ENCODE measurements at places on chromosomes 7 and 10.

GRCh38 chr10:20958225-20958624, 61.1 kb upstream of the NEBL start:
- DNase-seq, result no peak

DNA sequence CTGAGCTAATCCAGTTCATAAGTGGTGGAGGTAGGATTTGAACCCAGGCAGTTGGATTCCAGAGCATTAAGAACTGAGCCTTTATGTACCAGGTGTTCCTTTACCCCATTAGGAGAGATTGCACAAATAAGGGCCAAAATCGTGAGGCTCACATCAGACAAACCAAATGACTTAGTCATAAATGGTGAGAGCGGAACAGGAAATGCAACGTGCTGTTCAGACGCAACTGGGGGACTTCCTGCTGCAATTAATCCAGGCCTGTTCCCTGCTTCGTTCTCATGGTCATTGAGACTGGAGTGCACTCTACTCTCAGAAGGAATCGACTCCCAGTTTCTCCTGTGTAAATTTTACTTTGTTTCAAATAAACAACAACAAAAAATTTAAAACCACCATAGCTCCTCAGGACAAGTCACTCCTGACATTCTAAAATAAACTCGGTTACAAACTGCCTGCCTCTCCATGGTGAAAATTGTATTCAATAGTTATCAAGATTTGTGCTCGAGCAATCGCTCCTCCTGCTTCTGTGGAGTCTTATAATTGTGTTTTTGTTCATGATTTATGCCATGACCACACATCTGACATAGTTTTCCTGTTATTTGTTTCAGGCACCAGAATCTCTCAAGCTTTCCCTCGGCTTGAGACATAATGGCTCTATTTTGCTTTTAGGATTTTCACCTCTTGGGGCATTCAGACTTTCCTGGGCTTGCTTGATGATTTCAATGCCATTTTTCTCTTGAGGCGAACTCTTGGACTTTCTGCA, 115.3 kb upstream of the BMPER start:
- DNase-seq, result no peak

DNA sequence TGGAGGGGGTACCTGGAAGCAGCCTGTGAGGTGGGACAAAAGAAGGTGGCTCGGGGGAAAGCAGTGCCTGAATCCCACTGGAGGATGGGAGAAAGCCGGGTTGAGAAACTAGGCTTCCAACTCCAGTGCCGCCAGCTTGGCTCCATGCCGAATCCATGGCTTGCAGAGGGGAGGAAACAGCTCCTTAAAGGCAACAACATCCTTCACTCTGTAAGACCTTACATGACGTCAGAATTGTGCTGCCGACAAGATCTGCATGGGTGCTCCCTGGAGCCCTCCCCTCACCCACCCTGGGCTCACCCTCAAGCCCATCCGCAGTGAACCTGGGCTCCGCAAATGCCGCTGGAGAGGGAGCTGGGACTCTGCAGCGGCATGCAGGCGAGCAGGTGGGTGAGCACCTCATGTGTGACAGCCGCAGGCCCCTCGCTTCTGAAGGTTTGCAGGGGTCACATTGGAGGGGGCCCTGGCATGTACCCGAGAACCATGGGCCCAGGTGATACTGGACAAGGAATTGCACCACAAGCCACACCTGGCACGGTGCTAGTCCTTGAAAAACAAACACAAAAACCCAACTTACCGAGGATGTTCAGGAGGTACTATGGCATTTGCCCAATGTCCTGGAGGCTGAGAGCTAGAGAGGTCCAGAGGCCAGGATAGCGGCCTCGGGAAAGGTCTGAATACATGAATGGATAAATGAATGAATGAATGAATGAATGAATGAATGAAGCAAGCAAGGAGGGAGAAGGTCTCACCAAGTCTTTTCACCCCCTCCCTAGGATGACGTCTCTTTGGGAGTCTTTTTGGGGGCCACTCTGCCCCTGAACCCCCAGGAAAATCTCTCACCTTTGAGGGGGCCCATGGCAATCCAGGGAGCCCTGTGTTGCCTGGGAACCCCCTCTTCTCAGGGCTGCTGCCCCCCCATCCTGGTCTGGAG, 238.6 kb upstream of the SHH start:
- DNase-seq, result no peak

DNA sequence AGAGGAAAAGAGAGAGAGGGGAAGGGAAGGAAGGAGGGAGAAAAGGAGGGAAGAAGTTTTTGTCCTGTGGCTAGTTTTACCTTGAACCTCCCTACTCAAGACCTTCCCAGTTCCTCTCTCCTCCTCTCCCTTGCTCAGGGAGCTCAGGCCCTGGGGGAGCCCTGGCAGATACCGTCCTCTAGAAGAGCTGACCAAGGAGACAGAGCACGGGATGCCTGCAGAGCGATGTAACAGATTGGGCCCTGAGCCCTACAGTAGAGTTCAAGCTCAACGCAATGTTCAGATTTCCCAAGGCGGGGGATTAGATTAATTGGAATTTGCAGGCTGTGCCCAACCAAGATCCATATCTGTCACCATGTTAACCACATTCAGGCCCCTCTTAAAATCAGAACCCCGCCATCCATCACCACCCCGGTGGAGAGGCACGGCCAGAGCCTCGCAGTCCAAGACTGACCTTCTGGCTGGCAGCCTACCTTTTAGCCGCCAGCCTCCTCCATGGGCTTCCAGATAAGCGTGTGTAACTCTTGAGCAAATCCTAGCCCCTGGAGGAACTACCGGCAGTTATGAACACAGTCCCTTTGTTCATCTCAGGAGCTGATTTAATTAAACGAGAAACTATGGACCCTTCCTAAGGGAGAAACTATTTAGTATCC, 70.6 kb downstream of the KCNMA1 start:
- DNase-seq, result no peak

DNA sequence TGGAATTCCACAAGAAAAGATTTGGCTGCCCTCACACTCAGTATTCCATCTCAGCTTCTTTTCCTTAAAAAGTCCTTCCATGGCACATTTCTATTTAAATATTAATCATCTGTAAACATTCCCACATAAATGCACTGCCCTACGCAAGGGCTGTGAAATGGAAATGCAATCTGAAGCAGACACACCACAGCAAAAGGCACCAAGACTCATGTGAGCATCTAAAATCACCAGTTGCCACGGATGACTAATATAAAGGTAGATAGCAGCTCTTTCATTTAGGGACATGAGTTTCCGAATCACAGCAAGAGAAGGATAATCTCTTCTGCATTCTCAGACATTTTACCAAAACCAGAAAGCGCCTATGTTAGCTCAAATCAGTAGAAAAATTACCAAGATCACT, 31.6 kb downstream of the COA1 start:
- DNase-seq, result no peak

DNA sequence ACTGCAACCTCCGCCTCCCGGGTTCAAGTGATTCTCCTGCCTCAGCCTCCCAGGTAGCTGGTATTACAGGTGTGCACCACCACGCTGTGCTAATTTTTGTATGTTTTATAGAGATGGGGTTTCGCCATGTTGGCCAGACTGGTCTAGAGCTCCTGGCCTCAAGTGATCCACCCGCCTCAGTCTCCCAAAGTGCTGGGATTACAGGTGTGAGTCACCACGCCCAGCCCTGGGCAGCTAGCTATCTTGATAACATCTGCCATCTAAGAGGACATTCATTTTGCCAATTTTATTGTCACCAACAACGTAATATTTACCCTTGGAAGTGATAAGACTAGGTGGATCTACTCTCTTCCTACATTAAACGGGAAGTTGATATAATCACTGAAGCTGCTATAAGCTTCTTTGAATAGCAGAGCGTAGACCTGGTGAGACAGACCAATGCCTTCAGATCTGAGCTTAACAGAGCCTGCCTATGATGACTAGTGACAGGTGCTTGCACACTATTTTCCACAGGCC, 39.7 kb upstream of the SLC35B4 start:
- no peak for DNase-seq

GRCh38 chr10:5776881-5777197, 36.4 kb downstream of the GDI2 start:
- no peak for DNase-seq
